ENCODE measurements at places on chromosomes 3 and 15.
A peak's percentile ranks its signal among the peaks of the same experiment; 100 is the strongest.

DNA sequence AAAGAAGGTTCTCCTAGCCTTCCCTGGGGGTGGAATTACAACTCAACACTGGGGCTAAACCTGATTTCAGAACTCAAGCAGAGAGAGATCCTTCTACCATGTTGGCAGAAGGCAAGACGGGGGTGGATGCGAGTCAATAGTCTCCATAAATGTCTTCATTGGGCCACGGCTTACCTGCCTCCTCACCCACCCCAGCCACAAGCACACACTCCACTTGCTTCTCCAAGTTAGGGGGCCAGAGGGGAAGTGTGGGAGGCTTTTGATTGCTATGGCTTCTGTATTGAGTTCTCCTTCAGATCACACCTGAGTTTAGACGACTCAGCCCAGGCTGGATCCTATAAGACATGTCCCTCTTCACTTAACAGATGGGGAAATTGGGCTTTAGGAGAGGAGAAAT lies 178.9 kb downstream of the UACA start:
- no peak for DNase-seq

- DNase-seq, result peak; percentile 78
These were observed 20.2 kb upstream of the DIPK2A start for GRCh38 chr3:143951351-143951971.

GRCh38 chr15:95365511-95366107 lies 964.9 kb upstream of the NR2F2 start:
- no peak for DNase-seq

DNA sequence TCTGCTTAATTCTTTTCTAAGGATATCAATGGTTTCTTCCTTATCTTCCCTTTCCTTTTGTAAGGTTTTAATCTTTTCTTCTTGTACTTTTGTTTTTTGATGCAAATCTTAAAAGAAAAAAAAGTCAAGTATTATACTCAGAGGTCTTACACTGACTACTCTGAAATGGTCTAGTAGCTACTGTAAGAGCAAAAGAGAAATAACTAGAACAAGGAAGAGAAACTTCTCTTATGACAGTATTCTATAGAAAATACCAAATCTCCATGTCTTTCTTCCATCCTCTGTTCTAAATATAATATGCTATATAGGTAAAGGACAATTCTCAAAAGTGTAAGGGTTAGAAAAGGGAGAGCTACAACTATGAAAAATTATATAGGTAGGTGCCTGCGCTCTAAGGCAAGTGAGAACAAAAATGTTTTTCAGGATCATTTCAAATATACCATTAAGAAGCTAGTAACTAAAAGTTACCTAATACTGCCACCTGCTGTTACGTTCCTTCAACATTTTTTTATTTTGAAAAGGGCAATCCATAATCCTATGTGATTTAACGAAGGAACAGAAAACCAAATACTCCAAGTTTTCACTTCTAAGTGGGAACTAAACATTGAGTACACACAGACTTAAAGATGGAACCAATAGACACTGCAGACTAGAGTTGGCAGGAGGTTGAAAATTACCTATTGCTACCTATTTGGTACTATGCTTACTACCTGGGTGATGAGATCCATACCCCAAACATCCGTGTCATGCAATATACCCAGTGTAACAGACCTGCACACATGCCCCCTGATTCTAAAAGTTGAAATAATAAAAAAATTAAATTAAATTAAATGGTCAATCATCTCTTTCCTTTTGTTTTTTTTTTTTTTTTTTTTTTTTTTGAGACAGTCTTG lies 36.7 kb downstream of the CIP2A start:
- peak; percentile 76 for DNase-seq

- DNase-seq, result no peak
These were observed 848 bp downstream of the SYNM start for GRCh38 chr15:99105514-99106341.

DNA sequence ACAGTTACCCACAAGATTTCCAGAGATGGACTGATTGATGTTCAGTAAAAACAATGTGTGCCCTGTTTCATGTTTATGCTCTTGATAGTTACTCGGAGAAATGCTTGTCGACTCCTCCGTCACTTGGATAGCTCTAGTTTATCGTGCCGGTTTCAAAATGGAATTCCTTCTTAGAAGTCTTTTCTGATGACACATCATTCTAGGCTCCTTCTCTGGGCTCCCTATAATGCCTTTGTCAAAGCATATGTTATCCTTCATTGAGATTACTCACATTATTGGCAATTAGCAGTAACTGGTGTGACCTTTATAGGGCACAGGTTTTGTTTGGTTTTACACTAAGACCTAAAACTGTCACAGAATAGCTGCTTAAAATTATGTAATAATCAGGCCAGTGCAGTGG lies 201.8 kb downstream of the CNTN6 start:
- DNase-seq, result no peak

DNA sequence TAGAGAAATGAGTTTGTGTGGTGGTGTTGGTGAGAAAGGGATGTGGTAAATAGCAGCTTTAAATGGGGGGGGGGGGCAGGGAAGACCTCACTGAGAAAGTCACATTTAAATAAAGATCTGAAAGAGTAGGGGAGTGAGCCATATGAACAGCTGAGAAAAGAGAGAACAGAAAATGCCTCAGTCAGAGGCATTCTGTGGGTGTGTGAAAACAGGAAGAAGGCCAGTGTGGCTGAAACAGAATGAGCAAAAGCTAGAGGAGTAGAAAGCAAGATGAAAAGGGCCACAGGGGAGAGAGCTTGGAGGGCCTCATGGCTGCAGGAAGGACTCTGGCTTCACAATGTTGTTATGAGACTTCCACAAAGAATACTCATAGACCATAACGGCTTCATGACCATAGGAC lies 783.3 kb downstream of the ZPLD1 start:
- DNase-seq, result no peak

DNA sequence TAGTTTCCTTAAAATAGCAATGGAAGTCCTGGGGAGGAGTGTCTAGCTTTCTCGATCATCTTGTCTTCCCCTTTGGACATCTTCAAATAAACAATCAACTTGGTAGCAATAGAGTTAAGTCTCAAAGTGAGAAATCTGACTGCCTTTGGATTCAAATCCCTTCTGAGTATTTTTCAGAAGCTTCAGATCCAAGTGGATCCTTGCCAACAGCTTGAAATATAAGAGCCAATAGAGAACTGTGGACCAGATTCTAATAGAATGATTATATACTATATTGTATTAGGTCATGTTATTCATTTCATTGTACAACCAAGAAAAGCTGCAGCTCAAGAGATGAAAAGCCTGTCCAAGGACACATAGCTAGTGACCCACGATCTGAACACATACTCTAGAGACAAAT lies 60.2 kb downstream of the SYNPR start:
- DNase-seq, result no peak

- DNase-seq, result no peak
These were observed 35.3 kb upstream of the SEMA4B start for GRCh38 chr15:90165659-90166489.
